ENCODE measurements at places on chromosomes 4 and X.

DNA sequence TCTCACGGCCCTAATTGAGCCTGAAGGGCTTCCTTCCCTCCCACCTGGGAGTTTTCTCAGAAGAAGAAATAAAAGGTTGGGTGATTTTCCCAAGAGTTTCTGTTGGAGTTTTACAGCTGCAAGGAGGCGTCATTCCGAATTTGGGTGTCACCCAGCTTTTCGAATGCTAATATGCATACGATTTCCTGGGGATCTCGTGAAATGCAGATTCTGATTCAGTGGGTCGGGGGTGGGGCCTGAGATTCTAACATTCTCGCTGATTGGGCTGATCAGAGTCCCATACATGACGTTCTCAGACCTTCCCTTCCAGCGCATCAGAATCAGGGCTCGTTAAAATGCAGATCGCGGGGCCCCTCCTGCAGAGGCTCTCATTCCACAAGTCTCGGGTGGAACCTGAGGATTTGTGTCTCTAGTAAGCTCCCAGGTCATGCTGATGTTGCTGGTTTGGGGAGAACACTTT lies 125.8 kb upstream of the STX18 start:
- no peak for DNase-seq

GRCh38 chr4:125091-125771 lies 930 bp downstream of the ZNF718 start:
- no peak for DNase-seq

DNA sequence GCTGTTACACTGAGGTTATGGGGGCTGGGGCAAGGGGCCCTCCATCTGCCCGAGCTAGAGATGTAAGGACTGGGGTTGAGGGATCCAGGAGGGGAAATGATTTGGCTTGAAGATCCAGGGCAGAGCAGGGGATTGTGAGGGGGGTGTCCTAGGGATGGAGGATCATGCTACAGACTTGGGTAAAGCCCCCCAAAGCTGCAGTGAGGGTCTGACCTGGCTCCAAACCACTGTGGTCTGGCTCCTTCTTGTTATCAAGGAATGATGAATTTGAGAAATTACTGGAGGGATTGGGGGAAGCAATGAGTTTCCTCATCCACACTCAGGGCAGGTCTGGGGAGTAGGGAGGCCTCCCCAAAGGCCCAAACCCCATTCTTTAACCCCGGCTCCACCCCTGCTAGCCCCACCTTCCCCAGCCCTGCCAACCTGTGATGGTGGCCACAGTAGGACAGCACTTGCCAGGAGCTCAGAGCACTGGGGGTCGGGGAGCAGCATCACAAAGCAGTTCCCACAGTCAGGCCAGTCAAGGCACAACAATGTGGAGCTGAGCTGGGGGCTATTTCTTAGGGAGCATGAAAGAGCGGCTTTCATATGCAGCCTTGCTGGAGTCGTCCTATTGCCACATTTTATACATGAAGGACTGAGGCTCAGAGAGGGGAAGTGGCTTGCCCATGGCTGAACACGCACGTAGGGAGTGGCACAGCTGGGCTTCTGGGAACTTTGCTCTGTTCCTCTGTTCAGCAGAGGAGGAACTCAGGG lies 165.5 kb downstream of the EFNB1 start:
- DNase-seq, result no peak

GRCh38 chr4:85268961-85269360 lies 206.0 kb upstream of the ARHGAP24 start:
- no peak for DNase-seq

GRCh38 chrX:6685489-6685888 lies 150.6 kb upstream of the VCX3A start:
- DNase-seq, result no peak

GRCh38 chr4:164819366-164819765 lies 57.6 kb upstream of the APELA start:
- DNase-seq, result no peak

- DNase-seq, result no peak
Measured at GRCh38 chrX:38861489-38861888, 60.2 kb downstream of the MID1IP1 start.

- DNase-seq, result no peak
Measured at GRCh38 chrX:39551762-39552161, 546.0 kb downstream of the BCOR start.

DNA sequence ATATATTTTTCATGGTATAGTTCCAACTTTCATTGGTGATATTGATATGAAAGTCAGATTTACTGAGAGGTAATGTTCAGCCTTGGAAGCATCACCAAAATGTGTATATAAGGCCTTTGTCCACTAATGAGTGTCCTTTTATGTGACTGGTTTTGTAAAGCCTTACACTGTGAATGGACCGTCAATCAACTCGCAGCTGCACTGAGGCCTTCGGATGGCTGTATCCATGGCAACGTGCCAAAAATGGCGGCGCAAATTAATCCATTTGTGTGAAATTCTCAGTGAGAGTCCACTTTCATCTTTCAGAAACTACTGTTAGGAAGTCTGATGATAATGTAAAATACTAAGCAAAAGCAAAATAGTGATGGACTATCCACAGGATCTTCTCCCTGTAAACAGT lies 131.7 kb downstream of the SPCS3 start:
- DNase-seq, result no peak

GRCh38 chrX:53284684-53285447 lies 3.5 kb upstream of the IQSEC2 start:
- peak; percentile 24 for DNase-seq

- DNase-seq, result no peak
Measured at GRCh38 chr4:60962286-60962685, 237.8 kb upstream of the ADGRL3 start.

DNA sequence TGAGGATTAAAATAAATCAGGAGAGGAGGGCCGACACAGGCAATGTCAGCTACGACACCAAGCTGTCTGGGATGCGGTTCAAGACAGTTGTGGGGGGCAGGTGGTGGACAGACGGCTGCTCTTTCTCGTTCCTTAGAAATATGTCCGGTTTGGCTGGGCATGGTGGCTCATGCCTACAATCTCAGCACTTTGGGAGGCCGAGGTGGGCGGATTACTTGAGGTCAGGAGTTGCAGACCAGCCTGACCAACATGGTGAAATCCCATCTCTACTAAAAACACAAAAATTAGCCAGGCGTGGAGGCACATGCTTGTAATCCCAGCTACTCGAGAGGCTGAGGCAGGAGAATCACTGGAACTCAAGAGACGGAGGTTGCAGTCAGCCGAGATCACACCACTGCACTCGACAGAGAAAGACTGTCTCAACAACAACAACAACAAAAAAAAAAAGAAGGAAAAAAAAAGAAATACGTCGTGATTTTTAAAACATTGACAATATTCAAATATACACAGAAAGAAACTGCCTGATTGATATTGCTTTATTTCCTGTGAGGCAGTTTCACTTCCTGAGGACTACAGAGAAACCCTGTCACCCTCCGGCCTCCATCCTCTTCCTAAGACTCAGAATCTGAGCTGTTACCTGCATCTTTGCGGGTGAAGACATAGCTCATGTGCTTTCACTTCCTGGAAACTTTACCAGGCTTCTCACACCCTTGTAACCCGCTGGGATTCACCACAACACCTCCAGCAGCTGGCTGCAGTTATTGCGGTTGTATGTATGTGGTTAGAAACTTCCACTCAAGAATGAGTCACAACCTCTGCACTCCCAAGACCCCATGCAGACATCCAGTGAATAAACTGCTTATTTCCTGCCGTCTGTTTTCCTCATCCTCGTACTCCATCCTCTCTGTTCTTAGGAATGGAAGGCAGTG lies 63.8 kb upstream of the STS start:
- DNase-seq, result peak; percentile 48

- DNase-seq, result no peak
Measured at GRCh38 chr4:164109503-164109902, 615.0 kb downstream of the TMA16 start.

- DNase-seq, result no peak
Measured at GRCh38 chr4:26884486-26884988, 23.9 kb downstream of the STIM2 start.

GRCh38 chrX:39771089-39771488 lies 326.7 kb downstream of the BCOR start:
- no peak for DNase-seq

DNA sequence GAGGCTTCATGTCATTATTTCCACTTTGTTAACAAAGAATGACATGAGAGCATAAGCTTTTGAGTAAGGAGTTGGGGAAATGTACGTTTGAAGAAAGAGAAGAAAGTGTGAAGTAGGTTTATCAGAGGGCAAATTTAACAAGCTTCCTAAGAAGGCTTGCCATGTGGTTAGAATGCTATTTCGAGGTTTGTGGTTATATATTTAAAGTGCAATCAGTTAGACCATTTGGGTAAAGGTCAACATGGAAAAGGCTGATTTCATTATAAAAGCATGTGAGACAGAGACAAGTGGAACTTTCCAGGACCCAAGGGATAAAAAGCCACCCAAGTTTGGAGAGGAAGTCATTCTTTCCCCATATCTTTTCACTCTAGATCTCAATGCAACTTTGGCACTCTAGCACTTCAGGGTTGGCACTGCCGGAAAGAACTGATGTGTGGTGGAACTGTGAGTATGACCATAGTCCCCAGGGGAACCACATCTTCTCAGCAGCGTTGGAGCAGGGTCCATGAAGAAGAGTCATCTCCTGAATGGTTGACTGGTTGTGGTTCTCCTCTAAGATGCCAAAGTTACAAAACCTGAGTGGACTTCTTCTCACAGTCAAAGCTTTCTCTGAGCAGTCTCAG lies 529.9 kb downstream of the MID1IP1 start:
- DNase-seq, result no peak

- DNase-seq, result no peak
Measured at GRCh38 chr4:109231331-109231730, 71.1 kb downstream of the COL25A1 start.

DNA sequence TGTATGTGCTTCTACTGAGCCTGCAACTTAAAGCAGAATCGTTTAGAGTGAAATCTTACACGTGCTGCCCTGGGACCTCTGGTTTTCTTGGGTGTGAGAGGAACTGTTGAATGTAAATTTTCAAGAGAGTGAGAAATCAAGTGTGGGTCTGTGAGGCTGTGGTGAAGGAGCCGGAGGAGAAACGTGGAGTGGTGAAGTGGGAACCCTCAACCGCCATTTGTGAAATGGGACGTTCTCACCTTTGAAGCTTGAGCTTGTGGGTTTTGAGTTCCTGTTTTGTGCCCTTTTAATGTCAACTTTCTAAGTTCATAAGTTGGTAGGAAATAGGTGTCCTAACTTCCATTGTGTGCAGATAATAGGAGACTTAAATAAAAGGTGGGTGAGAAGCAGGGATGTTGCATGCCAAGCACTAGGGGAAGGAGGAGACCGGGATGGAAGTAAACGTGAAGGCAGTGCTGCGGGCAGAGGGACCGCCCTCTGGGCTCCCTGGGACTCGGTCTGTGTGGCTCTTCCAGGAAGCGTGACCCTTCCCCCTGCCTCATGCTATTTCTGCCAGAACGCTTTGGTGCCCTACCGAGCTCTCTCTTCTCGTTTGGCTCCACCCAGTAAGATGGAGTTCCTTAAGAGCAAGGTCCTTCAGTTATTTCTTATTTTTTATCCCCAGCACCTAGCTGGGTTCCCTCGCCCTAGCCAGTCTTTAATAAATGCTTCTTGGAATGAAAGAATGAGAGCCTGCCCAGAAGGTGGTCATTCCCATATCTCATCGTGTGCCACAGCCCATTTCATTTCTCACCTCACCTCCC lies 56.0 kb downstream of the TMEM131L start:
- peak; percentile 17 for DNase-seq

DNA sequence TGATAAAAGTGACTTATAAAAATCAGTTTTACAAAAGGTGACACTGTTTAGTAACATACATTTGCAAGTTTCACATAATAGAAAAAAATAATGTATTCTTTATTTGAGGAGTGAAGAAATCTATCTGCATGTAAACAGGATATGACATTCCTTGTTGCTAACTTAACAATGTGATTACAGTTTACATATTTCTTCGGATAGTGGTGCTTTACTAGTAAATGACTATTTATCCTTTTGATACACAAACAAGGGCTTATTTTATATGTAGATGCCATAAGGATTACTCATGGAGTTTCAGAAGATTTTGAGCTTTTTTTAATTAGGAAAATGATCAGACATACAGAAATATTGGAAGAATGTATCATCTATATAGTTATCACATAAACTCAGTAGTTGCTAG lies 126.5 kb downstream of the SLIT2 start:
- DNase-seq, result no peak

- DNase-seq, result no peak
Measured at GRCh38 chr4:3030566-3031356, 43.6 kb downstream of the HTT-AS start.

GRCh38 chrX:149515954-149516602 lies 11.0 kb upstream of the IDS start:
- DNase-seq, result no peak

GRCh38 chr4:48187813-48188212 lies 53.8 kb upstream of the TXK start:
- DNase-seq, result no peak

GRCh38 chr4:151953795-151954372 lies 193.1 kb upstream of the GATB start:
- DNase-seq, result no peak

DNA sequence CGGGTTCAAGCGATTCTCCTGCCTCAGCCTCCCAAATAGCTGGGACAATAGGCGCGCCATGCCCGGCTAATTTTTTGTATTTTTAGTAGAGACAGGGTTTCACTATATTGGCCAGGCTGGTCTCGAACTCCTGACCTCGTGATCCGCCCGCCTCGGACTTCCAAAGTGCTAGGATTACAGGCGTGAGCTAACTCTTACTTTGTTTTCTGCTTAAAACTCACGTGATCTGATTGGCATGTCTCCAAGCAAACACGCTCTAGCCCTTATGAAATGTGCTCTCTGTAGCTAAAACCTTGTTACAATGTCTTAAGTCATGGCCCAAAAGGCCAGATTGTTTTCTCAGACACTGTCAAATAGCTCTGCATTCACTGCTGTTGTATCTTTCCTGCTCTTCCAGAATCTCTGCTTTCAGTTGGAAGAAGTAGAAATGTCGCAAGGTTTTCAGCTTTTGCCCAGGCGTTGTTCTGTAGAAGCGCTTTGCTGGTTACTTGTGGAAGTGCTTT lies 39.7 kb upstream of the OGT start:
- no peak for DNase-seq

GRCh38 chr4:106930522-106930921 lies 105.6 kb downstream of the DKK2 start:
- no peak for DNase-seq

DNA sequence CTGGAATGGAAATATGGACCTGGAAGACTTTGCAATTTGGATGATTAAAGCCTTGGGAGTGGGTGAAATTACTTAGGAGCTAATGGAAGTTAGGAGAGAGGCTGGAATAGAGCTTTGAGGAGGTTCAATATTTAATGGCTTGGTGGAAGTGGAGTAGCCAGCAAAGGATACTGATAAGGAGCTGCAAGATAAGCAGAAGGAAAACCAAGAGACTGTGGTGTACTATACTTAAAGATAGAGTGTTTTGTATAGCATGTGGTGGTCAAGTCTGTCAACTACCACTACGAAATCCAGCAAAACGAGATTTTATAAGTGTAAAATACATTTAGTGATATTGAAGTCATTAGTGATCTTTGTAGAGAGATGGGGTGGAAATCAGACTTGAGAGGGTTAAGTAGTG lies 54.0 kb upstream of the TMLHE start:
- DNase-seq, result no peak

DNA sequence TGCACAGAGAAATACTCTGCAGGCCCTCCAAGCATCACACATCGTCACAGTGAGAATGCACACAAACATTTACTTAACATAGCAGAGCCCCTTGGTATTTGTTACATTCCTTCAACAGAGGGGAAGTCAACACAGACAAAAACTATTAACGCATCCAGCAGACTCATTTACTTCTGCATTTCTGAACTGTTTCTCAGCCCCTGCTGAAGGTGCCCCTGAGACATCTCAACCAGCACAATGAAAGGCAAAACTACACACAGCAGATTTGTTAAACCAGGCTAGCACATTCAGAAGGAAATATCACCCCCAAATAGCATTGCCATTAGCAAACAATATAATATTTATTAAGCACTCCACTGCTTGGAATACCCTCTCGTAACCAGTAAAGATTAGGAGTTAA lies 367.0 kb downstream of the RAB28 start:
- no peak for DNase-seq
